ENCODE measurements at places on chromosomes 11 and 22.

GRCh38 chr11:72588421-72589410 is 85.5 kb downstream of the PDE2A start:
- no peak for DNase-seq

GRCh38 chr22:35963237-35963810 is 65.3 kb downstream of the RBFOX2 start:
- DNase-seq = no peak

DNA sequence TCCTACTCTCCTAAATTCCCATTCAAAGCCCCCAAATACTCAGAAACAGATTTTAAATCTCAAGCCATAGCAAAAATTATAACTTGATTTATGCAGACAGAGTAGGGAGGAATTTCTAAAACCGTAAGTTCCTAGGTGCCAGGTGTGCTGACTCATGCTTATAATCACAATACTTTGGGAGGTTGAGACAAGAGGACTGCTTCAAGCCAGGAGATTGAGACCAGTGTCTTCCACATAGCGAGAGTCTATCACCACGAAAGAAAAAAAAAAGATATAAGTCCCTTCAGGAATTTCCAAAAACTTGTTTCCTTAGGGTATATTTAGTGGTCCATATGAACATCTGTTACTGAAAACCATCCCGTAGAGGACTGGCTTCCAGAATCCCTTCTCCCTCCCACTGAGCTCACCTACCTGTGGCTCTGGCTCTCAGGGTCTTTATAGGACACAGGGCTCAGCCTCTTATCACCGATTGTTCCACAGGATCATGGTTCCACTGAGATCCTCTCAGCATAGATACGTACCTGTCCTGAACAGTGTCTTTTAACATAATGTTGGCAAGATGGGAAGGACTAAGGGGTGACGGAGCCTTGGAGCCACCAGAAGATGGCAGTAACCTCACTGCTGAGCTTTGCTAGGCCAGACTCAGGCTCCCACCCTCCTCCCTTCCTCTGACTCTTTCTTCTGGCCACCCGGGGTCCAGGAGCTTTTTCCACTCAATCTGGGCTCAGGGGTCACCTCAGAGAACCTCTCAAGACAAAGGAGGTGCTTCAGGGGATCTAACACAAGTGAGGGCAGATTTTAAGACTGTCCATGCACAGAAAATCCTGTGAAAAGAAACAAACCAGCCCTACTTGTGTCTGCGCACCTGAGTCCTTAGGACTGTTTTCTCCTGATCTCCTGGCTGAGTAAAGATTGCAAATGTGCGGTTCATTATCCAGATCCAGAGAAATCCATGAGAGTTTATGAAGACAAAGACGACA is 117.5 kb upstream of the TOP3B start:
- DNase-seq = no peak

DNA sequence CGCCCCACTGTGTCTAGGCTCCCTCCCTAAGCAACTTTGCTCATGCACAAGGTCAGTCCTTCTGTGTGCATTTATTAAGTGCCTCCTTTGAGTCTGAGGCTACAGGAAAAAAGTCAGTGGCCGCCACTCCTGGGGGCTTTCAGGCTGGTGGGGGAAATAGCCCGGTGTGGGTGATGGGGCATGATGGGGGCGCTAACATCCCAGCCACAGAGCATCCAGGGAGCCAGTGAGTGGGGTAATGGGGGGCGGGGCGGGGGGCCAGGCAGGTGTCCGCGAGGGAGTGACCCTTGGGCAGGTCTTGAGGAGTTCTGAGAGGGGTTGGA is 9.9 kb upstream of the EHD1 start:
- DNase-seq = no peak

GRCh38 chr11:115342142-115342541 is 162.1 kb downstream of the CADM1 start:
- DNase-seq = no peak

DNA sequence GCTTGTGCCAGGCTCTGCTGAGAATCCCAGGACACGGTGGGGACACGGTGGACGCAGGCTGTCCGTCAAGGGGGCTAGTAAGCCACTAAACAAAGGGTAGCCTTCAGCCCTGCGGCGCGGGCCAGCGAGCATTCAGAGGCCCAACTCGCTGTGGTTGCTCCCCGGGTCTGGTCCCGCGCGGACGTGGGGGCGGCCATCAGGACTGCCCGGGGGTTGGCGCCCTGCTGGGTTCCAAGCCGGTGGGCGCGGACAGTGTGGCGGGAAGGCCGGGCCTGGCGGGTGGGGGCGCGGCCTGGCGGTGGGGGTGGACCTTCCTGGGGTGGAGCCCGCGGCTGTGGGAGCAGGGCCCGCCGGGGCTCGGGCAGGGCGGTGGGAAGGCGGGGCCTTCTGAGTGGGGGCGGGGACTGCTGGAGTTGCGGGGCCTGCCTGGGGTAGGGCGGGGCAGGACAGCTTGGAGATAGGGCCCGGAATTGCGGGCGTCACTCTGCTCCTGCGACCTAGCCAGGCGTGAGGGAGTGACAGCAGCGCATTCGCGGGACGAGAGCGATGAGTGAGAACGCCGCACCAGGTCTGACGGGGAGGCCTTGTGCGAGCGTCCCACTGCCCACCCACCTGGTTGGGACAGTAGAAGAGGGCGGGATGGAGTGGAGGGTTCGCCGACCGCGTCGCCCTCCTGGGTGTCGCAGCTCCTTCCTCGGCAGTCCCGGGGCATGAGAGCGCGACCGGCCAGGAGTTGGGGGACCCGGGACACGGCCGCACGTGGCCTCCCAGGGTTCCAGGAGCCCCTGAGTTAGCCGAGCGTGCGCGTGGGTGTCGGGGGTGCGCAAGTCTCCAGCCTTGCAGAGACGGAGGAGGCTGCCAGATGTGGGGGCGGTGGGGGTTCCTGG is at the start of gene SERHL2:
Gene SERHL2, plus strand, starts transcription at position 482 of the 887 bp plus-strand sequence. Its CDS starts 65 bp downstream, at position 547.
- peak; percentile 55 for DNase-seq

DNA sequence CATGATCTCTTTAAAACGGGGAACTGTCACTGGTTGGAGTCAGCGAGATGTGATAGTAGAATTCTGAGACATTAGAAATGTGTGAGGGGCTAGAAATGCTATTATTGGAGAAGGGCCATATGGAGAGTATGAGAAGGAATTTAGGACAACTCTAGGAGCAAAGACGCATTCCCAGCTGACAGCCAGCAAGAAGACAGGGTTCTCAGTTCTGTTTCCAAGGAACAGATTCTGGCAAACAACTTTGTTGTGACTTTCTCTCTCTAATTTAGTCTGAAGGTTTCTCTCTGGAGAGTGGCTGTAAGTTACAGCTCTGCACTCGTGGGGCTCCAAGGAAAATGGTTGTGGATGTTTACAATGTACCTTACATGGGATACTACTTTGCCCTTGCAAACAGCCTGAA is 876.3 kb downstream of the FAM181B start:
- DNase-seq = no peak

GRCh38 chr11:68008381-68009337 is 1.5 kb upstream of the ALDH3B1 start:
- DNase-seq = no peak

DNA sequence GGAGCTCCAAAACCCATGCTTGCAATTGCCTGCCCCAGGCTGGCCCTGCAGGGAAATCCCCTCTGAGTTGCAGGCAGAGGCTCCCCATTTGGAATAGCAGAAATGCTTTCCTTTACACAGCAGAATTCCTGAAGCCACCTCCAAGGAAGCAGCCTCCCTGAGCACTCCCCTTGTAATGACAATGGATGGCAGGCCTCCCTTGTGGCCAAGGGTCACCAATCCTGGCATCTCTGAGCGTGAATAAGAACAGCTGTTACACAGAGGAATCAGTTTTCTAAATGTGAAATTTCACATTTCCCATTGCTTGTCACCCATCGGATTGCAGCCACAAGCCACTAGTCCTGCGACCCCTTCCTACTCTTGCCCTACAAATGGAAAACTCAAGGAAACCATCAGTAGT is 107.6 kb downstream of the GALNT18 start:
- DNase-seq = no peak

- no peak for DNase-seq
These were observed 4.8 kb downstream of the RTL6 start for GRCh38 chr22:44493206-44493605.

All from stimulated activated CD4-positive, alpha-beta T cell treated with anti-CD3 and anti-CD28 coated beads, Interleukin-1b, Interleukin-23, amount 100 ng/mL, for 24 hours (primary cell).